ENCODE measurements at places on chromosomes 1 and 21.
A peak's percentile ranks its signal among the peaks of the same experiment; 100 is the strongest.

DNA sequence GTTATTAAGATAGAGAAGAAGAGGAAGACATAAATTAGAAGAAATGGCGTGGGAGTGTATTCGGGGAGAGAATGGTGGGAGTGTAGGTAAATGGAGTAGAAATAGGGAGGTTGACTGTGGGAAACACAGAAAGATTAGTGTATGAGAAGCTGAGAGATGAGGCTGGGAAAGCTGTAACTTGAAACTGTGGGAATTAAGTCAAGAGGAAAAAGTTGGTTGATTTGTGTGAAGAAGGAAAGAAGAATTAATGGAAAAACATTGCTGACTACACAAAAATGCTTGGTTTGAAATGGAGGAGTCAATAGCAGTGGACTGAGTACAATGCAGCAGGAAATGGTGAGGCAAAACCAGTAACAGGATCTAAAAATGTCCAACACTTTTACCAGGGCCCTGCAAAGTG lies 448.3 kb downstream of the PTPRC start:
- DNase-seq, result no peak

DNA sequence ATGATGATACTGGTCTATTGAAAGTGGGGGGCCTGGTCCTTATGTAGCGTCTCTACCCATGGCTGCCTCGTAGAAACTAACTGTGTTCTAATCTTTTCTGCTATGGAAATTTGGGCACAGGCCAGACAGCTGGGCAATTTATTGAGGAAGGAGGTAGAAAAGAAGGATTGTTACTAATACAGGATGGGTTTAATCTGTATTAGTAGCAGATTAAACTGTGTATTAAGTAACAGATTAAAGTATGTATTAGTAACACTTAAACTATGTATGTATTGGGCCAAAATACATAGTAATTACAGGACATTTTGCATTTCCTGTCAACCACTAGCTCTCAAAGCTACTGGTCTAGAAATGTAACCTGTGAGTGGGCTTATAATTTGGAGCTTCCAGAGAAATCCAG lies 142.0 kb downstream of the MAST2 start:
- DNase-seq, result no peak

GRCh38 chr1:17233675-17234320 lies 15.1 kb upstream of the PADI3 start:
- DNase-seq, result peak; percentile 96

DNA sequence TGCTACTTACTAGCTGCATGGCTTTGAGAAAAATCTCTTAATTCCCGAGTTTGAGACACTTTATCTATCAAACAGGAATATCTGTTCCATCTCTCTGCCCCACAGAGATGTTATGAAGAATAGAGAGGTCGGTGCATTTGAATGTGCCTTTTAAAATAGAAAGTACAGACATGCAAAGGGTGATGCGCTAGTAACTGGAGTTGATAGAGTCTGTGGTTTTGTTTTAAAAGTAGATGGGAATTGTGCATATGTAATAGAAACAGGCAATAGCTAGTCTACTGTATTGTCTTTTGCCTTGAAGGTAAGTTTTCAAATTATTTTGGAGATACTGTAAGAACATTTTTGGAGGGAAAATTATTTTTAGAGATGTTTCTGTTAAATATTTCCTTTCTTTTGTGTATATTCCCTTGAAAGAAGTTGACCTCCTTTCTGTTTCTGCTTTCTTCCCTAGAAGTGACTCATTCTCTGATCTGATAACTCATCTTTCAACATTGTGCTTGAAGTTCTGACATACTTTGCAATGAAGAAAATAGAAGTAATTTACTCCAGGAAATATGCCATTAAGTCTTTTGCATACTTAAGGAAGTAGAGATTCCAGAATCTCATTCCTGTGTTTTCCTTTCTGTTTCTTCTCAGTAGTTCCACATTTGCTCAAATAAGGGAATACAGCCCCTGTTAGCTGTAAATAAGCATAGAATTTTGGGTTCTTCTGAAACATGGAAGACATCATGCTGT lies 151.6 kb downstream of the SDCCAG8 start:
- no peak for DNase-seq

GRCh38 chr1:223492044-223492443 lies 98.8 kb downstream of the CCDC185 start:
- no peak for DNase-seq

- no peak for DNase-seq
These were observed 93.8 kb downstream of the SYT2 start for GRCh38 chr1:202616355-202616915.

GRCh38 chr1:30754684-30755171 lies 2.8 kb downstream of the LAPTM5 start:
- no peak for DNase-seq

- no peak for DNase-seq
These were observed 139.7 kb downstream of the SLC44A5 start for GRCh38 chr1:75471252-75471651.
